Aortic smooth muscle cell (primary cell): ENCODE measurements at places on chromosomes 7 and 10. TPM values are rescaled to one million over a fixed set of nuclear protein-coding genes. Genes with fewer than 3 reads are reported as not detected.

Gene GTF2IRD2
- total RNA-seq, result 4.8 and 6.4 TPM in 2 replicates

Gene UCMA
- total RNA-seq, result not detected in 2 replicates

Gene ARMC3
- total RNA-seq, result under 0.01 TPM in 1 of 2 replicates, not detected in the other

Gene MET
- 18.9 and 34.7 TPM in 2 replicates for total RNA-seq

Gene ADIRF
- total RNA-seq, result 854 and 936 TPM in 2 replicates

Gene DENND2A
- total RNA-seq, result 13.1 and 22.2 TPM in 2 replicates

Gene ZNF273
- 2.7 and 3.4 TPM in 2 replicates for total RNA-seq

Gene OR13A1
- under 0.01 TPM in 1 of 2 replicates, not detected in the other for total RNA-seq

Gene GARIN1A
- 0.92 and 1.6 TPM in 2 replicates for total RNA-seq

Gene ZNF804B
- total RNA-seq, result not detected in 2 replicates

Gene TECPR1
- 20.5 and 21.4 TPM in 2 replicates for total RNA-seq

Gene NKX6-2
- 0.12 TPM in 1 of 2 replicates, not detected in the other for total RNA-seq

Gene CRCP
- 27.0 and 29.4 TPM in 2 replicates for total RNA-seq

Gene RBM20
- 0.66 and 1.1 TPM in 2 replicates for total RNA-seq

Gene OR9A2
- not detected in 2 replicates for total RNA-seq

Gene HOXA13
- total RNA-seq, result not detected in 2 replicates

Gene CEP55
- total RNA-seq, result 32.0 and 48.1 TPM in 2 replicates

Gene PLPP4
- total RNA-seq, result 0.25 TPM in 1 of 2 replicates, not detected in the other

Gene NSUN6
- total RNA-seq, result 9.0 and 9.4 TPM in 2 replicates

Gene CLDN4
- total RNA-seq, result 0.12 and 0.13 TPM in 2 replicates

Gene NRP1
- 813 and 990 TPM in 2 replicates for total RNA-seq

Gene GRID2IP
- not detected in 2 replicates for total RNA-seq

Gene ASB15
- not detected in 2 replicates for total RNA-seq

Gene PRPS1L1
- 0.06 and 0.13 TPM in 2 replicates for total RNA-seq

Gene CACNB2
- total RNA-seq, result 0.26 and 0.31 TPM in 2 replicates

Gene MARVELD1
- 19.3 and 29.8 TPM in 2 replicates for total RNA-seq

Gene ZNF485
- total RNA-seq, result 1.3 and 2.2 TPM in 2 replicates

Gene RAB11FIP2
- 13.9 and 15.7 TPM in 2 replicates for total RNA-seq

Gene TRIL
- total RNA-seq, result under 0.01 and 0.12 TPM in 2 replicates

Gene HKDC1
- 1.4 and 1.7 TPM in 2 replicates for total RNA-seq

Gene BMPER
- 5.9 and 13.2 TPM in 2 replicates for total RNA-seq

Gene STEAP4
- total RNA-seq, result 1.7 and 6.5 TPM in 2 replicates

Gene EXOC6
- total RNA-seq, result 14.5 and 16.8 TPM in 2 replicates

Gene CTTNBP2
- total RNA-seq, result 1.5 and 1.9 TPM in 2 replicates

Gene ARHGEF35
- 2.0 and 3.0 TPM in 2 replicates for total RNA-seq

Gene FERD3L
- not detected in 2 replicates for total RNA-seq

Gene ATXN7L1
- 7.5 and 8.6 TPM in 2 replicates for total RNA-seq

Gene CRTAC1
- total RNA-seq, result not detected in 2 replicates

Gene IL6
- 4.2 and 6.7 TPM in 2 replicates for total RNA-seq

Gene ADAM8
- total RNA-seq, result 0.87 and 1.3 TPM in 2 replicates

Gene PALD1
- 11.5 and 11.6 TPM in 2 replicates for total RNA-seq

Gene PRR15
- 0.19 TPM in 1 of 2 replicates, not detected in the other for total RNA-seq

Gene GDF2
- total RNA-seq, result not detected in 2 replicates

Gene STAM
- 14.1 and 17.9 TPM in 2 replicates for total RNA-seq

Gene FZD8
- total RNA-seq, result 8.6 and 23.1 TPM in 2 replicates
